ENCODE measurements at places on chromosomes 12 and 14.

- no peak for DNase-seq
These were observed 133.8 kb upstream of the NUDT4 start for GRCh38 chr12:93243689-93244513.

DNA sequence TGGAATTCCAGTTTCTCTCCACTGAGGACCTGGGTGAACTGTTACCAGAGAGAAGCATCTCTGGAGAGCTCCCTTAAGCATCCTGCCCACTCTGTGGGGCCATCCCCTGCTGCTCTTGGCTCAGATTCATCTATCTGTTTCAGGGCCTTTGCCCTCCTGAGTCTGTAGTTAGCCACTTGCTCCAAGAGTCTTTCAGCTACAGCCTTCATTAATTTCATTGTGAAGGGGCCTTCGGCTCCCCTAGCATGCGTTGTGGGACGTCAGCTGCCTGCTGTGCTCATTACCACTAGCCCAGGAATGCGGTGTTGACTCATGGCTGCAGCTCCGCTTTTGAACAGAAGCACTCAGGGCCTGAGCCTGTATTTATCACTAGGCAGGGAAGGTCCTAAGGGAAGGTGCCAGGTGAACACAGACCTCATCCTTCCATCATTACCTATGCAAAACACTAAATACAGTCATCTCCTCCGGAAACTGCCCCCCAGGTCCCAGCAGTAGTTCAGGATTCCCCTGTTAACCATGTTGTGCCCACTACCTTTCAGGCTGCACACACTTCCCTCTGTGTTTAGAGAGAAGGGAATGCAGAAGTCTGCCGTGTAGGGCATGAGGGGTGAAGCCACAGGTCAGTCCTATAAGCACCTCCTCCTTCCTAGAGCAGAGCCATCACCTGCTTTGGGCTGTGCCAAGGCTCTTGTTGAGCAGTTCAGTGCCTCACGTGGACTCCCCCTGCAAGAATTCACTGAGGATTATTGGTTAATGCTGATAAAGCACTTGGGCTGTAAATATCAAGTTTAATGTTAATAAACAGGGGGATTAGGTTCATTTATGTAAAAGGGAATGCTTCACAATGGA lies 191.4 kb downstream of the CACNA1C start:
- DNase-seq: no peak

- no peak for DNase-seq
These were observed 41.4 kb upstream of the SCN8A start for GRCh38 chr12:51549637-51550036.

DNA sequence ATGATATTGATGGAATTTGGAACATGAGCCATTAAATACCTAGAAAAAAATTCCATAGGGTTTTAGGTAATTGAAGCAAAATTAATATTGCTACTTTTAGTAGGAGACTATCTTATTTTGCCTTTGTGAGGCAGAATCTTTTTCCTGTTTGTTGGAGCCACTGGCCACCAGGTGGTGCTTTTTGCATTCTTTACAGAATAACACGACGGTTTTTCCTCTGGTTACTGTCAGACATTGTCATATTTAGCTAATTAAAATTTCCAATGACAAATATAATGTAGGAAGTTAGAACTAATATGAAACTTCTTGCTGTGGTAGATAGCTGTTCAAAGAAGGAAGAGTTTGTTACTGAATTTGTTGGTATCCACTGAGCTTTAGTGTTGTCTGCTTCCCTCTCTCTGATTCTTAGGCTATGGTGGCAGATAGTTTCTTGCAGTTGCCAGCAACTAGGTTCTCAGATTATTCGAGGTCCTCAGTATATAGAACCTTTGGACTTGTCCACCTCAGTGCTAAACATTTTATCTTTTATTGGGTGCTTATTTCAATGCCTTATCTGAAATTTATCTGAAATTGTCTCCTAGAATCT lies 25.7 kb downstream of the RAB21 start:
- peak; percentile 19 for DNase-seq

DNA sequence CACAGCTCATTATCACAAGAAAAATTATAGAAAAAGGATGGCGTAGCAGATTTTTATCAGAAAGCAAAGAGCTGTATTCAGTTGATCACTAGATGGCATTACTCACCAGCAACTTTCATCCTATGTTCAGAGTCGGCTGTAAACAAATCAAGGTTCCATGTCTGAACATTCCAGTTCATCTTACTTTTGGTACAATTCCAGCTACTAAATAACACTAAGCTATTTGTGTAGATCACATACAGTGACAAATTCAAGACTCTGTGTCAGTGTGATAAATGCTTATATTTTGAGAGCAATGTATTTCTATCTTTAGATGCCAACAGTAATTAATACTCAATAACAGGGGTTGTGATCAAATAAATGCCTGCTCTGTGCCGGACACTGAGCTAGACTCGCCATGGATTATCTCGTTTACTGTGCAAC lies 30.1 kb downstream of the NRDE2 start:
- no peak for DNase-seq

DNA sequence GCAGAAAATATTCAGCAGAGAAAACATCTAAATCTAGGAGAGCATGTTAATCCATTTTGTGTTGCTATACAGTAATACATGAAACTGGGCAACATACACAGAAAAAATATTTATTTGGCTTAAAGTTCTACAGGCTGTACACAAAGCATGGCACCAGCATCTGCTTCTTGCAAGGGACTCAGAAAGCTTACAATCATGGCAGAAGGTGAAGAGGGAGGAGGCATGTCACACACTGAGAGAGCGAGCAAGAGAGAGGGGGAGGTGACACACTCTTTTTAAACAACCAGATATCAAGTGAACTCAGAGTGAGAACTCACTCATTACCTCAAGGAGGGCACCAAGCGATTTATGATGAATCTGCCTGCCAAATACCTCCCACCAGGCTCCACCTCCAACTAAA lies 94.2 kb upstream of the CNOT2 start:
- DNase-seq: no peak

GRCh38 chr12:30794591-30795409 lies 40.0 kb upstream of the CAPRIN2 start:
- DNase-seq: no peak

DNA sequence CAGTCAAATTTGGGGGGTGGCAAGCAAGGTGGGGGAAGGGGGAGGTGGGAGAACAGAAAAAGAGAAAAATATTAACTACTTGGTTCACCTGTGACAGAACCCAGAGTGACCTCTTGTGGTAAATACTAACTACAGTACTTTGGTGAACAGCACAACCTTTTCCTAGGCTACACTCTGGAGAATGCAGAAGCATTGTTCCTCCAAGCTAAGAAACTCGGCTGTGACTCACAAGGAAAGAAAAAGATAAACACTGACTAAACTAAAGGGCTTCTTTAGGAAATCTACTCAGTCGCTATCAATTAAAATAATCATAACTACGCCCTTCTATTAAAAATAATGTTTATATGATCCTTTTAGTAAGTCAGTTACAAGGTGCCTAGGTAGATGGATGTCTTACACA lies 5.4 kb downstream of the KCNH5 start:
- DNase-seq: no peak

GRCh38 chr12:3977621-3978020 lies 104.4 kb upstream of the PARP11 start:
- DNase-seq: no peak

DNA sequence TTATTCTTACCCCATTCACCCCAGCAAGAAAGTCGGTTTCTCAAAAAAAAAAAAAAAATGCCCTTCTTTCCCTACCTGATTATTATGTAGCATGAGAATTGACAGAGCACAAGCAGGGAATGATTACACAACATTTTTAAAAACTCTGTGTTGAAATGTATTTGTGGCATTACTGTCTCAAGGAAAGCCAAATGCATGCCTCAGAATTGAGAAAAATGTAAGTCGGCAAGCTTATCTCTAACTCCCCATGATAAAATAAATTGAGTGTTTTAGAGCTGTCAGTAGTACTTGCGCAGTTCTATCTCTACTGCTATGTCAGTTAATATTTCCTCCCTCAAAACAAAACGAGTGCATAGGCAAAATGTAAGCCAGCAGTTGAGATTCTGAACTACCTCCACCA lies 25.7 kb downstream of the ANO4 start:
- no peak for DNase-seq

DNA sequence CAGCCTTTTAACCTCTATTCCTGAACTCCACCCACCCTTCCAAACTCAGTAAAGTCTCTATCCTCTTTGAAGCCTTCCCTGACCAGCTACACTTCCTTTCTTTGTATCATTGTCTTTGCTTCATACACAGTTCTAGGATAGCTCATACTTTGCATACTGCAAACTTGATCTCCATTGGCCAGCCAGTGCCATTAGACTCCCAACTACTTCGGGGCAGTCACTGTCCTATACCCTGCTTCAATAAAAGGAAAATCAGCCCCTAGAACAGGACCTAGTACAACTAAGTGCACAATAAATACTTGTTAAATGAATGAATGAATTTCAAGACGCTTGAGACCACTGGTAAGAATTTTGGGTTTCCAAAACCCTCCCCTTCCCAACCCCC lies 521 bp upstream of the PIP4K2C start:
- no peak for DNase-seq

DNA sequence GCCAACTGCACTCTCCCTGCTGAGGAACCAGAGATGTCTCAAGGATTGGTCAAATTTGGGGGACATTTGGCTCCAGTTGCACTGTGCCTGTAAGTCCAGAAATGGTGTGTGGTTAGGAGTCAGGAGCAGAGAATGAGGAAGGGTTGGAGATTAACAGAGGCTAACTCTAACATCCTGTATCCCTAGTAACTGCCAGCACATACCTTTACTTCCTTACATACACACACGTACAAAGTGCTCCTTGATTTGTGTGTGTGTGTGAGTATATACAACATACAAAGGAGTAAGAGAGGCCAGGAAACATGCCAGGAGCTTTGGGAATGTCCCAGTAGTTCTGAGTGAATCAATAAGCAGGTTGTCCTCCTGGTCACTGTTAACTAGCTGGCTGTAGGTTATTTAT lies 39.8 kb upstream of the NRXN3 start:
- DNase-seq: no peak

DNA sequence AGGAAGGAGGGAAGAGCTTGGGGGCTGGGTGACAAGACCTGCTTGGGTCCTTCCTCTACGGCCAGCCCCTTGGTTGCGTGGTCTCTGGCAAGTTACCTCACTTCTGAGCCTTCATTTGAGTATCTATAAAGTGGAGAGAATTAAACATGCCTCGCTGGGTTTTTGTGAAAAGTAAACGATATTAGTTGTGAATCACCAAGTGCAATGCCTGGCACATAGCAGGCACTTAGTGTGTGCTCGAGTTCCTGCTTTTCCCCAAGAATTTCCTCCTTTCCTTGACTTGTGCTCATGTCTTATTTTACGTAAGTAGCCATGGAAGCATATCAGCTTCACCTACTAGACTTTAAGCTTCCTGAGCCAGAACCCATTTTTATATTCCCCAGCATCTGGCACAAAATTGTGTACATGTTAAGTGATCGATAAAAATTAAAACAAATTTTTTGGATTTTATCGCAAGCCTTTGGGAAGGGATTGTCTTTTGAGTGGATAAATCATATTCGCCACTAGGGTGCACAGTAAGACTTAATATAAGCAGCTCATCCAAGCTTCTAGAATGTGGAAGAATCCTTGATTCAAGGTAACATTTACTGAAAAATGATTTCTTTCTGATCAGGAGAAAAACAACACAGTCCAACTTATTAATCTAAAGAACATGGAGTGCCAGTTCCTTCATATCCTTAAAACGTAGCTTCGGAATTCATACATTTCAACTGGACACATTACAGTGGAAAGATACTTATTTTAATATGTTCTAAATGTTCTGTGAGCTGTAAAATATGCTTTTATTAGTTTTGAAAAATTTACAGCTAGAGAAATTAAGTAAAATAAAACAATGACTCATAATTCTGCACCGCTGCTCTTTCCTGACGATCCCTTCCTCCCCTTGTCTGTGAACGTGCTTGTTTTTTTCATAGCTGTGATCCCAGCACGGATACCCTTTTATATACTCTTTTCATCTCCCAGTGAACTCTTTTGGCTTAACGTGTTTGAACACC lies 62.0 kb downstream of the SLC25A47 start:
- no peak for DNase-seq

- no peak for DNase-seq
These were observed at the start of gene LRRC43 for GRCh38 chr12:122182887-122183587. LRRC43 (plus strand) TSS chr12:122183123; CDS start chr12:122183145, 22 bp downstream.

DNA sequence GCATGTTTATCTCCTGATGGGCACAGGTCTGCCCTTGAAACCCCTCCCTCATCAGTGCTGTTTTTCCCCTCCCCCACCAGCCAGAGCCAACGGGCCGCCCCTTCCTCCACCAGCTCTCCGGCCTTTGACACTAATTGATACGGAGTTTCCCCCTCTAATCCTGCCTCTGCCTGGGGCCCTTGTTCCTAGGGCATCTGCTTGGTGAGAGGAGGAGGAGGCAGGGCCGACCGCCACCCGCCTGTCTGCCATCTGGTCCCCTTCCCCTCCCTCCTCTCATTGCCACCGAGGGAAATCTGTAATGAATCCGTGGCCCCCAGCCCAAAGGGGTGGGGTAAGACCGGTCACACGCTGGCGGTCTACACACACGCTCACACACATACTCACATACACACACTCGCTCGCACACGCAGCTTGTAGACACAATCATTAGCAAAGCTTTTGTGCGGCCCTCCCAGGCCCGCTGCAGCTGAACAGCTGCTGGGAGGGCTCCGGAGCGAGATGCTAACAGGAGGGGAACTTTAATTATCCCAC lies 27.4 kb downstream of the SRRM4 start:
- no peak for DNase-seq

DNA sequence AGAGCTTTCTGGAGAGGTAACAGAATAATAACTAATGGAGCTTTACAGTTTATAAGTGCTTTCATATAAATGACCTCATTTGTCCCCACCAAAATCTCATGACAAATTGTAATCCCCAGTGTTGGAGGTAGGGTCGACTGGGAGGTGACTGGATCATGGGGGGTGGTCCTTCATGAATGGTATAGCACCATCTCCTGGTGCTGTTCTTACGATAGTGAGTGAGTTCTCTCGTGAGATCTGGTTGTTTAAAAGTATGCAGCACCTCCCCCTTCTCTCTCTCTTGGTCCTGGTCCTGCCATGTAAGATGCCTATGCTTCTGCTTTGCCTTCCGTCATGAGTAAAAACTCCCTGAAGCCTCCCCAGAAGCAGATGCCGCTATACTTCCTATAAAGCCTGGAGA lies 423.3 kb upstream of the GARIN6 start:
- no peak for DNase-seq

DNA sequence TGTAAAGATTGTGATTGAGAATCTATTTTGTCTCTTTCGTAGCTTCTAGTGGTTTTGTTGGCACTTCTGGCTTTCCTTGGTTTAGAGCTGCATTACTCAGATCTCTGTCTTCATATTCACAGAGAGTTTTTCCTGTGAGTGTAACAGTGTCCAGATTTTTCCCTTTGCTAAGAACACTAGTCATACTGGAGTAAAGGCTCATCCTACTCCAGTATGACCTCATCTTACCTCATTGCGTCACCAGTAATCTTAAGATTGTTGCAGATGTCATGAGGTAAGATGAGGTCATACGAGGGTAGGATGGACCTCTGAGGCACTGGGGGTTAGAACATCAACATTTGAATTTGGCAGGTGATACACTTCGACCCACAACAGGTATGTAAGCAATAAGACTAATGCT lies 461.2 kb downstream of the FLRT2 start:
- no peak for DNase-seq

DNA sequence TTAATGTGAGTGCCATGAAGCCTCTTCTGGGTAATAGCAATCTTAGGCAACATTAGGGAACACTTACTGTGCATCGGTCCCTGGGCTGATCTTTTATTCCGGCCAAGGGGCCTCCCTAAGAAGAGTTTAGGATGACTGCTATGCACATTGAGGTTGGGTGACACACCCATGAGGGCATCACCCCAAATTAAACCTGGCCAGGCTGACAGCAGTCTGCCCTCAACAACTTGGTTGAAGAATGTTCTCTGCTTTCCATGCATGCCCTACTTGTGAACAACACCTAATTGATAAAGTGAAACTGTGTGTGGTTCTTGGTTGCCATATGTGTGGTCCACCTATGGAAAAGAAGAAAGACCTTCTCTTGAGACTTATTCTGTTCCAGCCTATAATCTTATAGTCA lies 1098.0 kb downstream of the BCL11B start:
- no peak for DNase-seq
